ENCODE measurements at places on chromosomes 3 and 15.

GRCh38 chr3:13166243-13167063, 93.2 kb upstream of the IQSEC1 start:
- no peak for DNase-seq

GRCh38 chr3:21484057-21484827, 266.8 kb downstream of the ZNF385D start:
- DNase-seq, result no peak

DNA sequence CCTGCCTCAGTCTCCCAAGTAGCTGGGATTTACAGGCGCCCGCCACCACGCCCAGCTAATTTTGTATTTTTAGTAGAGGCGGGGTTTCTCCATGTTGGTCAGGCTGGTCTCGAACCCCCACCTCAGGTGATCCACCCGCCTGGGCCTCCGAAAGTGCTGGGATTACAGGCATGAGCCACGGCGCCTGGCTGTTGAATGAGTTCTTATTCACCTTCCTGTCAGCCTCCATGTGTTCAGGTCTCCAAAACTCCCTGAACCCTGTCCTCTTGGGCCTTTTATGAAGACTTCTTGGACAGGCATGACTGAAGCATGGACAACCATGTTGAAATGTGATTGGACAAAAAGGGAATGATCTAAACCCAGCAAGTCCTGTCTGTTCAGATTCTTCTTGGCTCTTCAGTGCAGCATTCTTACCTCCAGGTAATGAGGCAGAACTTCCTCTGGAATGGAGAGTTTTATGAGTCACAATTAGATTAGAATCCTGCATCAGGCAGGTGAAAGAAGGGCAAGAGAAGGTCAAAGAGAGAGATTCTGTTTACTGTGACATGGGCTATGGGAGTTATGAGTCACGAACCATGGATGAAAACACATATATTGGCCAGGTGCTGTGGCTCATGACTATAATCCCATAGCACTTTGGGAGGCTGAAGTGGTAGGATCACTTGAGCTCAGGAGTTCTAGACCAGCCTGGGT, 23.1 kb upstream of the EIF4A2 start:
- no peak for DNase-seq

DNA sequence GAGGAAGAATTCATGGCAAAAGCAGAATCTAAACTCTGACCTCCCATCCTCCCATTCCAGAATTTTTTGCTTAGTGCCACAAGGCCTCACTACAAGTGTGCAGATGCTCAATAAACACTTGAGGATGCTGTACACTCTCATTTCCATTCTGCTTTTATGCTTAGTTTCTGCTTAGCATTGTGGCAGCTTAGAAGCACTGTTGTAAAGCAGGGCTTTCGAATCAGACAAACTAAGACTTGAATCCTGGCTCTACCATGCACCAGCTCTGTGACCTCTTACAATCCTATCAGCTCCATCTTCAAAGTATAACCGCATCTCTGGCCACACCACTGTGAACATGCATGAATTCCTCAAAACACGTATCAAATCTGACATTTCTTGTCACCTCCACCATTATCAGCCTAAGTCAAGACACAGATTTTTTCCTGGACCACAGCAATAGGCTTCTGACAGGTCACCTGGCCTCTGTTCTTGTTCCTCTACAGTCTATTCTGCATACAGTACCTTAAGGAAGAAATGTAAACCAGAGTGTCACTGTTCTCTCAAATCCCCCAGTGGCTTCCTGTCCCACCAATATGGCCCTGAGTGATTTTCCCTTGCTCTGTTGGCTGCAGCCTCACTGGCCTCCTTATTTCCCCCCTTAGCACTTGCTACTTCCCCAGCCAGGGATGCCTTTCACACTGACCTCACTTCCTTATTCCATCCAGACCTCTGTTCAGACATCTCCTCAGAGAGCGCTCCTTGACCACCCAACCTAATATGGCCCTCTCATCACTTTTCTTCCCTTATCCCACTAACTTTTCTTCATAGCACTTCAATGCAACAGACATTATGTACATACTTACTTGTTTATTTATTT, 8.1 kb upstream of the PHC3 start:
- no peak for DNase-seq

DNA sequence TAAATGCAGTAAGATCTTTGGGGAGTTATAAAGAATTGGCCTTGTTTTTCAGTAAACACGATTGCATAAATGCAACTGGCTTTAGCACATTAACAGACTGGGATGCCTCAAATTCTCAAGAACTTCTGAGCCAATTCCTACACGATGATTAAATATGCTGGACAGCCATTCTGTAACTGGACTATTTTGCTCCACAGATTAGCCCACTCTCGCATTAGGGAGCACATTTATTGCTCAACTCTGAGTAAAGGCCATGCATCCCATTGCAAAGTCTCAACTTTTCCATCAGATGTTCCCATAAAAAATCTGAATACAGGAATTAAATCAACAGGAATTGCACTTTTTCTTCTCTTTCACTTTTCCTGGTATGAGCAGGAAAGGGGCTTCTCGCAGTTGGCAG, 66.7 kb upstream of the PRICKLE2 start:
- no peak for DNase-seq

Data from stimulated activated CD4-positive, alpha-beta T cell treated with anti-CD3 and anti-CD28 coated beads, Interleukin-4, amount 100 ng/mL, for 4 hours (primary cell).